GM23338 (cell line): ENCODE measurements at places on chromosomes 1 and 21. TPM values are rescaled to one million over a fixed set of nuclear protein-coding genes. Genes with fewer than 3 reads are reported as not detected.

The DISP1 gene
- 3.1 and 4.4 TPM in 2 replicates for total RNA-seq

The ITLN2 gene
- 7.0 and 12.8 TPM in 2 replicates for total RNA-seq

The C1orf141 gene
- not detected in 2 replicates for total RNA-seq

The RIIAD1 gene
- not detected in 2 replicates for total RNA-seq

The TUT4 gene
- 46.0 and 69.9 TPM in 2 replicates for total RNA-seq

The IL23R gene
- not detected in 2 replicates for total RNA-seq

The SEC22B gene
- 14.2 and 17.8 TPM in 2 replicates for total RNA-seq

The UBE2G2 gene
- 100 and 112 TPM in 2 replicates for total RNA-seq

The CENPF gene
- total RNA-seq, result 123 TPM in 2 replicates

The ARHGAP29 gene
- 5.0 and 6.9 TPM in 2 replicates for total RNA-seq

The RGSL1 gene
- not detected in 2 replicates for total RNA-seq

GRCh38 chr1:207045453-207045852 lies 5.6 kb downstream of the YOD1 start:
- H3K27ac ChIP-seq, result no peak overlapping the region
- peaks cover 9% of the 10 kb centered on the region; the same call in 1 of the 2 replicates for H3K36me3 ChIP-seq
- H3K27me3 ChIP-seq, result no peaks in the 10 kb centered on the region
- no peak overlapping the region for H3K4me3 ChIP-seq

DNA sequence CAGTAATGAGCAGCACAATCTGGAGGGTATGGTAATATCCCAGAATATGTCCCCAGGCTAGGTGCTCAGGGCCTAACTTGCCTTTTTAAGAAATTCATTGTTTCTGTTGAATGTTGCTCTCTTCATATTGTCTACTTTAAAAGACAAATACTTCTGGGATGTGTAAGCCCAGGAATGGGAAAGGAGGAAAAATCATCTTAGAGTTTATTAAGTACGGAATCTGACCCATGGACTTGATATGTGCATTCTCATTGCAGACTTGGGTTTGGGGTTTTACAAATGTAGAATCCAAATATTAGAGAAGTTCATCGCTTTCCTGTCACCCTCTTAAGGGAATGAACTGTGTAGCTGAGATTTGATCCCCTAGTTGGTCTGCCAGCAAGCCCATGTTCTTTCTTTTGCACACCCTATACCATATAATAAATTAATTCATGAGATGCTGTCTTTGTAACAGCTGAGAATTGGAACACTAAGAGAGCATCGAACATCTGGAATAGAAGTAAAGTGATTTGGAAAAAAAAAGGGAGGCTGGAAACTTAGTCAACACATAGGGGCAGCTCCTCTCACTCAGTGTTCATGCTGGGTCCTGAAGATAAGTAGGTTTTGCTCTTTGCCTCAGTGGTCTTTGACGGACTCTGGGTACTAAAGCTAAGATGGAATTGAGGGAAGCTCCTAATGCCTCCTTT lies 235.8 kb upstream of the C1orf105 start:
- H3K36me3 ChIP-seq, result no peaks in the 10 kb centered on the region
- H3K4me1 ChIP-seq, result peaks cover 43% of the 10 kb centered on the region
- H3K4me3 ChIP-seq, result peak overlapping the region; percentile 24
- H3K27ac ChIP-seq, result peak overlapping the region; percentile 15
- no peaks in the 10 kb centered on the region for H3K27me3 ChIP-seq

- no peaks in the 10 kb centered on the region for H3K4me1 ChIP-seq
- no peaks in the 10 kb centered on the region for H3K36me3 ChIP-seq
- no peak overlapping the region for H3K27ac ChIP-seq
- H3K27me3 ChIP-seq, result peaks cover 38% of the 10 kb centered on the region
Observed at GRCh38 chr1:886311-886710, 37.4 kb upstream of the SAMD11 start.

DNA sequence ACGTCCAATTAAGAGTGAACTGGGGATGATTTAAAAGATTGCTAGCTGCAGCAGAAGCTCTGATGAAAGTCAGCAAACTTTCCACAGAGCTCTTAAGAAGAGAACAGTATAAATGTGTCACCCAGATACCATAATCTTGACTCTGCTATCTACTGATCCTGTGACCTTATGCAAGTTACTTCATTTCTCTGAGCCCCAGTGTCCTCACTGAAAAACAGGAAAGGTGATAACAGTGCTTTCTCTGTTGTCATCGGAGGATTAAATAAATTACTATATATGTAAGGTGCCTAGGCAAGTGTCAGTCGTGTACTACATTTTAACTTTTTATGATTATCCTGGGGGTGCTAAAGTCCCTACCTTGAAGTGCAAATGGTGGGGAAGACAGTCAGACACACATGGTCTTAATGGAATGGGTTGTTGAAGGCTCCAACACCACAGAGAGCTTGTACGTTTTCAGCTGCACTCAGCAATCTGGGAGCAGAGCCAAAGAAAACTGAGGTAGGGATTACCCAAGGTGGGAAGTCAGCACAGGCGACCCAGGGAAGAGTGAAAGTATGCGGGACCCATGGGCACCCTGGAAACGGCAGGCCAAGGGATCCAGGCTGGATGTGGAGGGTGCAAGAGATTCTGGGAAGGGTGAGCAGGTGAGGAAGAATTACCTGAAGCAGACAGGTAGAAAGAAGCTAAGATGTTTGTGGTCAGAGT lies 82.8 kb downstream of the DTL start:
- no peaks in the 10 kb centered on the region for H3K36me3 ChIP-seq
- H3K4me3 ChIP-seq, result no peak overlapping the region
- H3K27ac ChIP-seq, result peak overlapping the region; percentile 33; the same call in 1 of the 2 replicates
- DNase-seq, result no peak

DNA sequence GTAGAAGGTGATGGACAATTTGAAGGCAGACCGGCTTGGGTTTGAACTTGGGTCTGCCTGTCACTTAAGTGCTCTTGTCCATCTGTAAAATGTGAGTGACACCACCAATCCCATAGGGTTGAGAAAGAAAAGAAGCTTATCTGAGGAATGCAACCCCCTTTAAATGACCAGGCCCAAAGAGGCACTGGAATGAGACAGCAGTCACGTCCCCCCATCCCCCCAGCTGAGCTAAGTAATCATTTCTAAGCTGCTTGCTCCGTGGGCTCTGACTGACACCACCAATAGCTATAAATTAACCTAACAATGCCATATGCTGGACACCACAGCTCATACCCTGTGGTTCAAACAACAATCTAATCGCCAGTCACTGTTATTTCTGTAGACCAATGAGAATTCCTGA lies 15.1 kb downstream of the LCA5L start:
- no peak overlapping the region for H3K4me3 ChIP-seq
- peaks cover 10% of the 10 kb centered on the region; the same call in 1 of the 2 replicates for H3K4me1 ChIP-seq
- no peak overlapping the region for H3K27ac ChIP-seq
- H3K27me3 ChIP-seq, result no peaks in the 10 kb centered on the region

DNA sequence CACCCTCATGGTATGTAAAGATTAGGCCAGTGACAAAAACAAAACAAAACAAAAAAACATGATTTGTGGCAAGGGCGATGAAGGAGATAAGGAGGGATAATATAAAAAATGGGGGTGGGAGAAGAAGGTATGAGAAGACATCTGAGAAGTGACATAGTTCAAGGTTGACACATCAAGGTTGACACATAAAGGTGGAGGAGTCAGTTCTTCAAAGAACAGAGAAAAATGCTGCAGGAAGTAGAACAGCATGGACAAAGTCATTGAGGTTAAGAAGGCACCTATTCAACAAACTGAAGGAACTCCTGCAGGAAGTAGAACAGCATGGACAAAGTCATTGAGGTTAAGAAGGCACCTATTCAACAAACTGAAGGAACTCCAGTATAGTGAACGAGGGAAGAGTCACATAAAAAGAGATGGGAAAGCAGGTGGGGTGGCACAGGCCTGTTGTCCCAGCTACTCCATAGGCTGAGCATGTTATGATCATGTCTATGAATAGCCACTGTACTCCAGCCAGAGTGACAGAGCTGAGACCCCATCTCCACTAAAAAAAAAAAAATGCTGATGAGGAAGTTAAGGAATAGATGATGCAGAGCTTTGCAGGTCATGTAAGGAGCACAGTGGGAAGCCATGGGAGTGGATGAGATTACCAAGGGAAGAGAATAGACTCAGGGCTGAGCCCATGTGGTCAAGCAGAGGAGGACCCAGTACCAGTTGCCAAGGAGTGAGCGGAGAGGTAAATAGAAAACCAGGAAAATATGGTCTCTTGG lies 101.5 kb downstream of the ZFYVE9 start:
- H3K27me3 ChIP-seq, result no peaks in the 10 kb centered on the region
- no peaks in the 10 kb centered on the region for H3K4me1 ChIP-seq
- no peak overlapping the region for H3K4me3 ChIP-seq
- peak; percentile 11 for DNase-seq

GRCh38 chr1:161153682-161154337 lies at the start of gene UFC1:
Gene UFC1, plus strand, starts transcription at chr1:161153978. Its CDS starts 20 bp downstream, at chr1:161153998.
- H3K4me3 ChIP-seq, result peak within 1 kb of the TSS; percentile 60
- peaks cover 10% of the 10 kb centered on the region for H3K4me1 ChIP-seq
- DNase-seq, result peak; percentile 94
- no peaks in the 10 kb centered on the region; the same call in 1 of the 2 replicates for H3K36me3 ChIP-seq

DNA sequence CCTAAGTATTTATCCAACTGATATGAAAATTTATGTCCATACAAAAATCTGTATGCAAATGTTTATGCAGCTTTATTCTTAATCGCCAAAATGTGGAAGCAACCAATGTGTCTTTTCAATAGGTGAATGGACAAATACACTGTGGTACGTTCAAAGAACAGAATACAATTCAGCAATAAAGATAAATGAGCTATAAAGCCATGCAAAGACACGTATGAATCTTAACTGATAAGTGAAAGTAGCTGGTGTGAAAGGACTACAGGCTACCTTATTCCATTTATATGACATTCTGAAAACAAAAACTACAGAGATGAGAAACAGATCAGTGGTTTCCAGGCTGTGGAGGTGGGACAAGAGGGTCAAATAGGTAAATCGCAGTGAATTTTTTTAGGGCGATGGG lies 419.6 kb upstream of the B3GALT2 start:
- H3K27me3 ChIP-seq, result no peaks in the 10 kb centered on the region
- no peaks in the 10 kb centered on the region; the same call in 1 of the 2 replicates for H3K4me1 ChIP-seq
- no peak overlapping the region for H3K27ac ChIP-seq
- no peaks in the 10 kb centered on the region for H3K36me3 ChIP-seq
- DNase-seq, result no peak

GRCh38 chr1:103110701-103111100 lies 2.4 kb upstream of the COL11A1 start:
- no peak overlapping the region for H3K27ac ChIP-seq
- H3K27me3 ChIP-seq, result peaks cover 8% of the 10 kb centered on the region
- peaks cover 18% of the 10 kb centered on the region for H3K4me1 ChIP-seq
- H3K4me3 ChIP-seq, result no peak overlapping the region
- no peaks in the 10 kb centered on the region for H3K36me3 ChIP-seq

- peak overlapping the region; percentile 100 for H3K27ac ChIP-seq
- DNase-seq, result no peak
- peak overlapping the region; percentile 79 for H3K4me3 ChIP-seq
- H3K36me3 ChIP-seq, result no peaks in the 10 kb centered on the region
- peaks cover 41% of the 10 kb centered on the region for H3K4me1 ChIP-seq
Observed at GRCh38 chr1:150563340-150564038, 14.3 kb downstream of the ADAMTSL4 start.

- no peak overlapping the region for H3K27ac ChIP-seq
- H3K36me3 ChIP-seq, result no peaks in the 10 kb centered on the region
- H3K4me3 ChIP-seq, result no peak overlapping the region
- peaks cover 14% of the 10 kb centered on the region; the same call in 1 of the 2 replicates for H3K4me1 ChIP-seq
Observed at GRCh38 chr1:148160048-148160342, 7.9 kb upstream of the NBPF11 start.

GRCh38 chr1:212607206-212607912 lies 1.2 kb upstream of the ATF3 start:
- peak overlapping the region; percentile 86 for H3K4me3 ChIP-seq
- no peaks in the 10 kb centered on the region for H3K36me3 ChIP-seq
- H3K27ac ChIP-seq, result no peak overlapping the region
- peaks cover 47% of the 10 kb centered on the region for H3K4me1 ChIP-seq
- peaks cover 61% of the 10 kb centered on the region for H3K27me3 ChIP-seq

GRCh38 chr1:161119092-161119903 lies 1.4 kb downstream of the NIT1 start:
- peaks cover 21% of the 10 kb centered on the region for H3K4me1 ChIP-seq
- no peaks in the 10 kb centered on the region for H3K27me3 ChIP-seq
- peaks cover 30% of the 10 kb centered on the region for H3K36me3 ChIP-seq
- H3K4me3 ChIP-seq, result peak overlapping the region; percentile 98

DNA sequence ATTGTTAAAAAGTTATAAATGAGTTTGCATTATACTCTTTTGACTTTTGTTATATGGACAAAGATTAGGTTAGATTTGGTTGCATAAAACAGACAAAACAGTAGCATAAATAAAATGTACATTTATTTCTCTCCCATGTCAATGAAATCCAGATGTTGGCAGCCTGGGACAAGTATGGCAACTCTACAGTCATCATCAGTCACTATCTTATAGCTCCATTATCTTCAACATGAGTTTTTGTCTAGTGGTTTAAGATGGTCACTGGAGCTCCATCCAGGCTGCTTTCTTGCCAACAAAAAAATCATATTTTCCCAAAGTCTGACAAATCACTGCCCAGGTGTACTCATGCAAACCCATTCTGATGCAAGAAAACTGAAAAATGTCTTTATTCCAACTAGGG lies 83.8 kb downstream of the CD58 start:
- H3K27me3 ChIP-seq, result no peaks in the 10 kb centered on the region
- no peak overlapping the region for H3K4me3 ChIP-seq
- H3K36me3 ChIP-seq, result no peaks in the 10 kb centered on the region
- no peak for DNase-seq
- H3K4me1 ChIP-seq, result 0 out of 2 replicates have a peak, but pooled peaks cover 4% of the 10 kb centered on the region
- H3K27ac ChIP-seq, result no peak overlapping the region

- peak; percentile 66 for DNase-seq
- H3K36me3 ChIP-seq, result no peaks in the 10 kb centered on the region; the same call in 1 of the 2 replicates
- no peak overlapping the region for H3K27ac ChIP-seq
- H3K27me3 ChIP-seq, result 0 out of 2 replicates have a peak, but pooled peaks cover 4% of the 10 kb centered on the region
- H3K4me1 ChIP-seq, result peaks cover 8% of the 10 kb centered on the region
Observed at GRCh38 chr1:179082333-179082998, 596 bp downstream of the TOR3A start.

GRCh38 chr1:159339536-159339935 lies 37.4 kb downstream of the FCER1A start:
- no peaks in the 10 kb centered on the region for H3K4me1 ChIP-seq
- H3K4me3 ChIP-seq, result no peak overlapping the region
- no peak overlapping the region for H3K27ac ChIP-seq
- no peak for DNase-seq
- no peaks in the 10 kb centered on the region for H3K27me3 ChIP-seq
